ENCODE measurements at places on chromosomes 1 and 21.
A peak's percentile ranks its signal among the peaks of the same experiment; 100 is the strongest.

- DNase-seq = no peak
Measured at GRCh38 chr21:20998456-20998789, 214 bp downstream of the NCAM2 start.

DNA sequence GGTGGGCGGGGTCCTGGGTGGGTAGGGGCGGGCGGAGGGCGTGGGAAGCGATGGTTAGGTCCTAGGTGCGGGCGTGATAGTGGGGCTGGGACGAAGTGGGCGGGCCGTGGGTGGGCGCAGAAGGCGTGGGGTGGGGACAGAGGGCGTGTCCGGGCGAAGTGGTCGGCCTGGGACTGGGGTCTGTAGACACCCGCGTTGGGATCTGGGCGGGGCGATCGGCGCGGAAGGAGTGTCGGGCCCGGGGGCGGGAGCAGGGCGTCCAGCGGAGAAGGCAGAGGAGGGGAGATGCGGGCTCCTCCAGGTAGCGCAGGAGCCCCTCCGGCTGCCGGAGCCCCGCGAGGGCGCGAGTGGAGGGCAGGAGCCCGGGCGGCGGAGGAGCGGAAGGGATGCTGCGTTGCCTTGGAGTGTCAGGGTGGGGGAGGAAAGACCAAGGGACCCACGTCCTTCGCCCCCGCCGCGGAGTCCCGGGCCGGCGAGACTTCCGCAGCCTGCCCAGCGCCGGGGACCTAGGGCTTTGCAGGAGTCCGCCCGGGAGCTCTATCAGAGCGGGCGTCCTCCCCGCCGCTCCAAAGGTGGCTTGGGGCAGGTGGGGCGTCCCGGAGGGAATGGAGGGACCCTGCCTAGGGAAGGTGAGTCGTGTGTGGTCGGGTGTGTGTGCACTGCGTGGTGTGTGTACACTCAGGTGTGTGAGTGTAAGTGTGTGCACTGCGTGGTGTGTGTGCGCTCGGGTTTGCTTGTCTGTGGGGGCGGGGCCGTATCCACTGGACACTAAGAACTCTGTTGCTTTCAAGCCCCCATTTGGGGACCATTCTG is 27.0 kb upstream of the PRSS38 start:
- peak; percentile 81 for DNase-seq

DNA sequence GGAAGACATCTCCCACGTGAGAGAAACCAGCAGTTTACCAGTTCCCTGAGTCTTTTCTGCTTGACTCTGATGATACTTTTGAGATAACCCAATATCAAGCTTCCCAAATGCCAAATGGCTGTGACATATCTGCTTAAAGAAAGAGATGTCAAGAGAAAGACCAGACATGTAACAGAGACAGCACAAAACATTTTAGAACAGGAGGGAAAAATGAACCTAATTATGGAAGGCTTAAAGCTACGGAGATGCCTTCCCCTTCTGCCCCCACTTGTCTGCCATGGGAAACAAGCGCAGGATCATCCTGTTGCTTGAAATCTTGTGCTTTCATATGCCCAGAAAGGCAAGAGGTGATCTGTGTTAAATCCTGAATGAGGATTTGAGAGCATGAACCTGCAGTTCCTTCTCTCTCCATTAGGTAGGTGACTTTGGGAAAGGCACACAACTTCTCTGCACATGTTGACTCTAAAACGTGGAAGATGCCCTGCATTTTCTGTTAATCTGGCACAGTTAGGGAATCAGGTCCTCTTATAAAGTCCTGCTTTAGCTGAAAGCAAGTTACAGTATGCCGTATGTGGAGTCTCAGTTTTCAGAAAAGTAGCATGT is 46.7 kb upstream of the MTR start:
- no peak for DNase-seq

- DNase-seq = no peak
Measured at GRCh38 chr1:118949315-118949714, 38.8 kb downstream of the TBX15 start.

DNA sequence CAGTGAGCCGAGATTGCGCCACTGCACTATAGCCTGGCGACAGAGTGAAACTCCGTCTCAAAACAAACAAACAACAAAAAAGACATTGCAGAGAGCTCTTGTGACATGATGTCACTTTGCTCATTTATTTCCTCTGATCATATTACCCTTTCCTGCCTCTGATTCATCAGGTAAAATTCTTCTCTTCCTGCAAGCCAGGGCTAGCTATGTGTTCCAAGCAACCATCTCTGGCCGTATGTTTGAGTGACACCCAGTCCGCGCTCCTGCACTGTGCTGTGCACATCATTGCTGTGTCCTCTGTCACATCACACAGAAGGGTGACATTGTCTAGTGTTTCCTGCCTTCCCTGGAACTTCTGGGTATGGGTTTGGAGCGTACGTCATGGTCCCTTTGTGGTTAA is 251.3 kb downstream of the PCP4 start:
- DNase-seq = no peak

DNA sequence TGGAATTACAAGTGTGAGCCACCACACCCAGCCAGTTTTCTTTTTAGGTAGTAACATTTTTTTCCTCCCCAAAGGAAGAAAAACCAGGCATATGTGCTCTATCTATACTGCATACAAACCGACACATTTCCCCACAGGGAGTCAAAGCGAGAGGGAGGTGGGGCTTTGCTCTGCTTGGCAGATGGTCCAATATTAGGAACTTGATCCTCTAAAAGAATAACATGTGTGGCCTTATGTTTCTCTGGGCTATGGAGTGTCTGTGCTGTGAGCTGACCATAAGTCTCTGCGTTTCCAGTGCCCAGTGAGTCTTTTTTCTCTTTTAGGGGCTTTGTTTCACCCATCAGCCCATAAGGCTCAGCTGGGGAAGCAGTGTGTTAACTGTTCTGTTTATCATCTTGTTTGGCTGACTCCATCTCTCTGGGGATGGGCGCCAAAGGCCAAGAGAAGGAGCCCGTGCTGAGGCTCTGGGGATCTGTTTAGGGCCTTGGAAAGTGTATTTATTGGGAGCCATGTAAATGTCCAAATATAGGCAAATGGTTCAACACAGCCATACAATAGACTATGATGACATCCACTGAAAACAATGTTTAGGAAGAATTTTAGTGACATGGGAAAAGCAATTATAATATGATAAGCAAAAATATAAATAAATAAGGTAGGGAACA is 20.2 kb downstream of the LMOD1 start:
- DNase-seq = no peak

DNA sequence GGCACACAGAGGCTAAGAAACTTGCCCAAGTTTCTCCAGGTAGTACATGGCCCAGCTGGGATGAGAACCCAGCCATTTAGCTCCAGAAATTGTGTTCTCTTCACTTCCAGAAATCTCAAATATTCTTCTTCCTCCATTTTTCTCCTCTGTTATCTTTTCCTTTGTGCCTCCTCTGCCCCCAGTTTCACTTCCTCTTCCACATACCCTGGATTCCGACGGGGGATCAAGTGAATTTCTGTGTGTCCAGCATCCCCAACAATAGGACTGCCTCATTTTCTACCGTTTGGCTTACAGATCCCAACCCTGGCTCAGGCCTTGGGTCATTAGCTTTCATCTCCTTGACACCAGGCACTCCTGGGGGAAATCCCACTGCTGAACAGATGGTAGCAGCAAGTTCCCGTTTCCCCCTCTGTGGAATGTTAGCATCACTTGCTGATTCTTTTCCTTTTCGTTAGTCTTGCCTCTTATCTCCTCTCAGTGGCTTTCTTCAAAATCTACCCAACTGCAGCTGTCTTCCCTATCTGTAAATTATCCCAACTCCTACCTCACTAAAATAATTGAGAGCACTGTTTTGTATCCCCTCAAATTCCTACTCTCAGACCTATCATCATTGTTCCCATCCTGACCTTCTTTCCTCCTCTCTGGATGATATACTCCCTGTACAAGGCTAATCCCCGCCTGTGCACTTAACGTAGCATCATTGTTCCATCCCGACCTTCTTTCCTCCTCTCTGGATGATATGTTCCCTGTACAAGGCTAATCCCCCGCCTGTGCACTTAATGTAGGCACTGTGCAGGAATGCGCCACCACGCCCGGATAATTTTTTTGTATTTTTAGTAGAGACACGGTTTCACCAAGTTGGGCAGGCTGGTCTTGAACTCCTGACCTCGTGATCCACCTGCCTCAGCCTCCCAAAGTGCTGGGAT is 36.5 kb downstream of the SCCPDH start:
- no peak for DNase-seq

DNA sequence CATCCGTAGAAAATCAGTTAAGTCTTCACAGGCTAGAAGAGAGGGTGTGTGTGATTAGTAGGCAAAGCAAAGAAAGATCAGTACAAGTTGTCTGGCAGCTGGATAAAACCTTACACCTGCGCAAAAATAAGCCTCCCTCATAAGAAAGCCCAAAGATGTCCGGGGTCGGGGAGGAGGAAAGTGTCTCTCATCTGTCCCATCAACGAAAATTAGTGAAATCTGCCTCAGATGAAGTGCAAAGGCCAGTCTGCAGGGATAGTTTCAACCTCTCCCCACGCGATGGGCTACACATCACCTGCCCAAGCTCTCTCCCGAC is 333.9 kb downstream of the SRGAP2C start:
- DNase-seq = no peak

DNA sequence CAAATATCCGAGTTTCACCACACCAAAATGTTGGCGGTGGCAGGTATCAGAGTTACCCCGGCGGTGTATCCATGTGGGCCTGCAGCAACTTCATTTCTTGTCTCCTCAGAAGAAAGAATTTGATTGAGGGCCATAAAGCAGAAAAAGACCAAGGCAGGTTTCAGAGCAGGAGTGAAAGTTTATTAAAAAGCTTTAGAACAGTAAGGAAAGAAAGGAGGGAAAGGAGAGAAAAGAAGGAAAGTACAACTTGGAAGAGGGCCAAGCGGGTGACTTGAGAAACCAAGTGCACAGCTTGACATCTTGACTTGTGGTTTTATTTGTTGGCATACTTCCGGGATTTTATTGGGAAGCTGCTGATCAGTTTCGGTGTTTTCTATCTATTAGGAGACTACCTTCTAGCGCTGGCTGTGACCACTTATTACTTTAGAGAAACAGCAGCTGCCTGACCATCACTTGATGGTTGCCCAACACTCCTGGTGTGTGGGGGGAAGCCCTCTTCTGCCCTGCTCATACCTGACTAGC is 75.5 kb upstream of the RAB3GAP2 start:
- no peak for DNase-seq

Data from stimulated activated CD4-positive, alpha-beta T cell treated with anti-CD3 and anti-CD28 coated beads, Interleukin-15, amount 100 ng/mL, for 24 hours (primary cell).